Activated naive CD4-positive, alpha-beta T cell treated with anti-CD3 and anti-CD28 coated beads for 36 hours (primary cell): ENCODE measurements at places on chromosomes 7 and 10. TPM values are rescaled to one million over a fixed set of nuclear protein-coding genes. Genes with fewer than 3 reads are reported as not detected.

BAIAP2L1 gene
- 5.6 TPM for total RNA-seq

IGFBP1 gene
- not detected for total RNA-seq

PRKG1 gene
- total RNA-seq: not detected

ACBD7 gene
- total RNA-seq: 0.72 TPM

CALY gene
- not detected for total RNA-seq
